ENCODE measurements at places on chromosomes 1 and 21.

GRCh38 chr1:237858992-237859391, 31.7 kb downstream of the ZP4 start:
- no peak for DNase-seq

DNA sequence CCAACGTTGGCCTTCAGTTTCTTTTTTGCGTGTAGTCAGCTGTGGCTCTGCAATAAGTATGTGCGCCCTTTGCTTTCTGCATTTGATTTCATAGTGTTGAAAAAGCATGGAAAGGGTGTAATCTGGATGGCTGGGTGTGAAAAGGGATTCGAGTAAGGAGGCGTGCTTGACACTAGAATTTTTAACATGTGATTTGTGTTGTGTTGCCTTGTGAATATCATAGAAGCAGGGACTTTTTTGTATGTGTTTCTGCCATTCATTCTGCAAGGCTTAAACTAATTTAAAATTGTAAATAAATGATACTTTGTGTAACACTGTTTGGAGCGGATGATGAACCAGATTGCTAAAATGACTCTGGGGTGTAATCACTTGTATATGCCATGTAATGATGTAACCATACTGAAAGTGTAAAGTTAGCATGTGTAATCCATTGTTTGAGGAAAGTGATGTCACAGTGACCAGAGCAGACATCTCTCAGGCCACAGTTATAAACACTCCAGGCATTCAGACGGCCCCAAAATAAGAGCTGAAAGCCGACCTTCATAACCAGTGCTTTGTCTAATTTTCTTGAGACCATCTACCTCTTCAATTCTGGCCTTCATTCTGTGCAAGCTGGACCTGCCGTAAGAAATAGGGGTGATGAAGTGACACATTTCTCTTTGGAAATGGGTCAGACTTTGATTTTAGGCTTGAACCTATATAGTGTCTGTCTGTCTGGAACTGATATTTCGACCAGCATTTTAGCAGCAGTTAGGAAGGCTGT, 618 bp downstream of the SH3BGR start:
- DNase-seq: no peak

DNA sequence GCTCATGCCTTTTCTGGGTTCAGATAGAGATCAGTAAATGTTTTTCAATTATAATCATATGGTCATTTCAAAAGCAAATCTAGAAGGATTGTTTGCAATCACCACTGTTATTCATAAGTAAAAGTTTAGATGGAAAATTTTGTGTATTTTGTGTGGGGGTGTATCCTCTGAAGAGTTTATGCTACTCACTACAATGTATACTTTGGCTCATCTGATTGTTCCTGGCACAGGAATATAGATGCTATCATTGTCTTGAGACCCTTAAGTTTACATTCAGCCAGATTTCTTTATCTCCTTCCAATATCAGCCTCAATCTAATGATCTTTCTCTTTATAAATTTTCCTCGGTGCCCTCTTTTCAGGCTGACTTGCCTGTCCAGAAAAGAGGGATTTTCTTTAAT, 33.0 kb downstream of the ADAMTS1 start:
- DNase-seq: no peak

- DNase-seq: no peak
Observed at GRCh38 chr21:14526199-14526598, 19.9 kb downstream of the SAMSN1 start.

DNA sequence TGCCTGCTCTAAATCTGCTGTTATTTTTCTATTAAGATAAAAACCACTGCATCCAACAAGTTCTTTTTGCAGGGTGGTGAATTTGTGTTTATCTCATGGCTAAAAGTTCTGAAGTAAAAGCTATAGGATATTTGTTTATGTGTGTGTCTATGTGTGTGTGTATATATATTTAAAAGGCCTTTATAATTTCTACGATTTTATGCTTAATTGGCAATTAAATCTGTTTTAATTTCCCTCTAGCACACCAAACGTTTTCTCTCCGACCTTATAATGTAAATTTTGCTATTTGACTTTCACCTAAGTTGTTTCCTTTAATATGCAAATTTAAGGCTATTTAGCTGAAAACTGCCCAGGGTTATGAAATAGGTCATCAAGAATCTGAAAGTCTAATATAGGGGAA, 19.8 kb upstream of the HPDL start:
- no peak for DNase-seq

DNA sequence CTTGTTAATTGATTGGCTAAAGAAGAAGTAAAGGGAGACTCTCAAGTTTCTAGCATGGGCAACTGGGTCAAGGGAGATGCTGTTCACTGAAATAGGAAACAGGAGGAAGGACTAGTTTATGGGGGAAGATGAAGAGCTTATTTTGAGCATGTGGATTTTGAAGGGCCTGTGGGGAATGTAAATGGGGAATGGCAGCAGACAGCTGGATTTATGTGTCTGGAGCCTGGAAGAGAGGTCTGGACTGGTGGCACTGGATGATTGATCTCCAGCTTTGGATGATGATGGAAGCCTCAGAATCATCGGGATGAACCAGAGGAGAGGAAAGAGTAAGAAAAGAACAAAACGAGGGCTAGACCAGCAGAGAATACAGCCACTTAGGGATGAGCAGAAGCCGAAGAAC, 54.9 kb upstream of the ENAH start:
- no peak for DNase-seq

GRCh38 chr1:236108027-236108648, 34.2 kb upstream of the GPR137B start:
- DNase-seq: no peak

DNA sequence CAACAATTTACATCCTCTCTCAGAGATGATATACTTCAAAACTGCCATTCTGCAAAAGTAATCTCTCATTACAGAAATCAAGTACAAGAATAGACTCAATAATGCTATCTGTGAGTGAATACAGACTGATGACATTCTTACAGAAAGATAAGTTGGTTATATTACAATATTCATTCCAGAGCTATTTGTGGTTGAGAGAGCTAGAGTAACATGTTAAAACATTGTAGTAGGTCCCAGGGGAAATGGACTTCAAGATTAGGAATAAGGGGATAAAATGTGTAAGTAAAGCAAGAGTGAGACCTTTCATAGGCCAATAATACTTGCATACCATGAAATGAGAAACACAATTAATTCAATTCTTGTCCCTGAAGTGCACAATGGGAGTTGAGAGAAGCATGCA, 1.5 kb downstream of the F13B start:
- DNase-seq: no peak

DNA sequence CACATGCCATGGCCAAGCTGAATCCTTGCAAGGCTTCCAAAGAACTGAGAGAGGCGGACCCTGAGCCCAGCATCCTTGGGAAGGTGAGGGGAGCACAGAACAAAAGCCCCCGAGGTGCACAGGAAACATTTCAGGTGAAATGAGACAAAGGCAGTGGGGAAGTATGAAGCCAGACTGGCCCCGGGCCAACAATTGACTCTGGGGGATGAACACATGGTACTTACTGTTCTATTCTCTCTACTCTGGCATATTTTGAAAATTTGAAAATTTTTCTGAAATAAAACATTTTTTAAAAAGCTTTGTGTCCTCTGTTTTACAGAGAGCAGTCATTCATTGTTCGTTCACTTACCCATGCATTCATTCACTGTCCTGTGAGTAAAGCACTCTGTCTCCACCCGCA, 77.7 kb downstream of the GRIK3 start:
- no peak for DNase-seq

GRCh38 chr1:6827630-6828165, 42.4 kb downstream of the CAMTA1 start:
- DNase-seq: no peak
